ENCODE measurements at places on chromosomes 7 and 10. TPM values are rescaled to one million over a fixed set of nuclear protein-coding genes. Genes with fewer than 3 reads are reported as not detected.

Gene ZNF736
- 20.1 TPM for total RNA-seq

Gene OR2A14
- not detected for total RNA-seq

Gene PGAM2
- not detected for total RNA-seq

Gene NKX2-3
- not detected for total RNA-seq

Gene AKR1C4
- total RNA-seq = not detected

Gene SRGN
- 616 TPM for total RNA-seq
